ENCODE measurements at places on chromosomes 6 and 20. TPM values are rescaled to one million over a fixed set of nuclear protein-coding genes. Genes with fewer than 3 reads are reported as not detected.

The RFX6 gene
- polyA plus RNA-seq: not detected

The CDKAL1 gene
- 19.3 TPM for polyA plus RNA-seq

The HFE gene
- polyA plus RNA-seq: 1.3 TPM

The ILRUN gene
- 9.6 TPM for polyA plus RNA-seq

The UFL1 gene
- polyA plus RNA-seq: 37.4 TPM

The GNAS-AS1 gene
- 1.3 TPM for polyA plus RNA-seq

The GSTA2 gene
- 0.24 TPM for polyA plus RNA-seq

The PNLDC1 gene
- polyA plus RNA-seq: 0.31 TPM

The TFAP2A gene
- 0.17 TPM for polyA plus RNA-seq

The TSPO2 gene
- polyA plus RNA-seq: not detected

The POM121L2 gene
- polyA plus RNA-seq: not detected

The SPTLC3 gene
- 3.2 TPM for polyA plus RNA-seq

The ZSCAN31 gene
- 3.8 TPM for polyA plus RNA-seq

The MEP1A gene
- polyA plus RNA-seq: not detected

The ITCH gene
- 14.3 TPM for polyA plus RNA-seq

The NDUFAF4 gene
- 85.5 TPM for polyA plus RNA-seq

The RIPPLY2 gene
- 1.2 TPM for polyA plus RNA-seq

The BHLHE23 gene
- polyA plus RNA-seq: not detected

The SLC52A3 gene
- polyA plus RNA-seq: not detected

The HSPA12B gene
- 1.2 TPM for polyA plus RNA-seq

The SLC16A10 gene
- 8.1 TPM for polyA plus RNA-seq

The TMEM217 gene
- 4.5 TPM for polyA plus RNA-seq

The ZFP57 gene
- 3.5 TPM for polyA plus RNA-seq

The TMEM170B gene
- 2.1 TPM for polyA plus RNA-seq

The CRISP2 gene
- polyA plus RNA-seq: not detected

The DCDC2 gene
- 0.64 TPM for polyA plus RNA-seq

The GJA1 gene
- 2.6 TPM for polyA plus RNA-seq

The SH3BGRL2 gene
- 21.7 TPM for polyA plus RNA-seq
